ENCODE measurements at places on chromosomes 3 and 15. TPM values are rescaled to one million over a fixed set of nuclear protein-coding genes. Genes with fewer than 3 reads are reported as not detected.

- DNase-seq, result peak; percentile 24
Observed at GRCh38 chr3:108133048-108133369, 42.2 kb upstream of the CD47 start.

GRCh38 chr3:141057436-141057835 lies 6.3 kb downstream of the SPSB4 start:
- DNase-seq, result no peak

DNA sequence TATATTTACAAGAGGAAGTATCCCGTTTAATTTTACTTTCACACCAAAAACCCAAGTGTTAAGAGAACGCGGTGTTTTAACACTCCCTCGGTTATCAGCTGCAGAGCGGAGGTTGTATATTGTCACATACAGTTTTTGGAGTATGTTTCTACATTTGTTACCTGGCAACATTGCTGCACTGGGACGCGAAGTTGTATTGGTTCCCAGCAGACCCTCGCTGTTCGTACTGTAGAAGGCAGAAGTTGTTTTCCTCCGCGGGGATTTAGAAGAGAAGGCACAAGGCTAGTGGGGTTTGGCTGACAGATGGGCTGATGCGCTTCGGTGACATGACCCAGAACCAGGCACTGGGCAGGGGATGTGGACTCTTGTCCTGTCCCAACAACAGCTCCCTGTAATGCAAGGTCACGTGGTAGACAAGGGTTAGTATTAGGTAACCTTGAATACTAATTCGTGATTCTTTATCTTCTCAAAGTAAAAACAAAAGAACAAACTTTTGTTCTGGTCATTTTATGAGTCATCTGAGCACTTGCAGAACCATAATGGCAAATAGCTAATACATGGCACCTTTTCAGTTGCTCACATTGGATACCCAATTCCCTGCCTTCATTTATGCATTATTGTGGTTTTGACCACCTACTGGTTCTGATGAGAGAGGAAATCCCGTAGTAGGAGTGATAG lies 230.4 kb upstream of the BHLHE40 start:
- no peak for DNase-seq

DNA sequence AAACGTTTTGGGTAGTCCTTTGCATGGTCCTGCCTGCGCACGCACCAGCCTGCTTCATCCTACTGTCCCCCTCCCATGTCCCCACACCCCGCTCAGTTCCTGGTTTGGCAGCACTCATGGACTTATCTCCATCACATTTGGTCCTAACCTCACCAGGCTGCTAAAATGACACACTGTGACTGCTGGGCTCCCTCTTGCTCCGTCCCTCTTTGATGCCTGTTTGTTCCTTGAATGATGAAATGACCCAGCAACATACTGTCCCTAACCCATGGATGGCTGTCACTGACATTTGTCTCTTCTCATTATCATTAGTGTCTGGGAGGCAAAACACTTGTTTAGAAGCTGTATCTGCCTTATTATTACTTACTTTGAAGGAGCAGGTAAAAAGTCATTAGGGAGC lies 80.5 kb downstream of the CHDH start:
- DNase-seq, result no peak

Gene TIGIT
- not detected for total RNA-seq

Gene ILDR1
- total RNA-seq, result not detected

DNA sequence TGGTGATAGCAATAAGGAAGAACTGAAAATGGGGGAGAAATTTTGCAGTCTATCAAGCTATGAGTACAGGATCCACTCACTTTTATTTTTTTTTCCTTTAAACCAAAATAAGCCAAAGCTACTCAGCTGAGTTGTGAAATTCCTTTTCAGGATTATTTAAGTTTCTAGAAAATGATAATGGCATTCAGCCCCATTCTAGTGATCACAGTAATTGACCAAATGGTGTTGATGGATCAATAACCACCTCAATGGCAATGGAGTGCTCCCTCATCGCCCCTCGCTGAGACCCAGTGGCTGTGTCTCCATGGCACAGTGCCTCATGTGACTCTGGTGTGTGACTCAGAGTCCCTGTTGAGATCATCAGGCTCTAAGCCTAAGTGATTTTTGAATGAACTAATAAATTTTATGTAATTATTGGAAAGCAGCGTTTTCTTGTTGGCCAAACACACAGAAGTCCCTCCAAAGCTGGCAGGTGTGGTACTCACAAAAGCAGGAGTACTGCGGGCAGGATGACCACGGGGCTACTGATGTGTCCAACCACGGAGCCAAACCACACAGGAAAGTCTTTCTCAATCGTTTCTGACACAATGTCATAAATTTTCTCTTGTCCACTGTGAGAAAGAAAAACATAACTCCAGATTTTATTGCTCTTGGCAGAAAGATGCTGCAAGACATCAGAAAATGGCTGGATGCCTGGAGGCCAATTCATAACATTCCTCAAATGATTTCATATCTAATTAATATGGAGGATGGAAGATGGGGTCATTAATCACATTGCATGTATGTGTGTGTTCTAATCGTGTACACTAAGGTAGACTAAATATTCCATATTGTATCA lies 14.4 kb upstream of the STARD5 start:
- DNase-seq, result peak; percentile 66

- no peak for DNase-seq
Observed at GRCh38 chr15:53837263-53837662, 77.8 kb upstream of the WDR72 start.
